Left kidney (tissue), 8 donors: ENCODE measurements at places on chromosomes 5 and 9.

DNA sequence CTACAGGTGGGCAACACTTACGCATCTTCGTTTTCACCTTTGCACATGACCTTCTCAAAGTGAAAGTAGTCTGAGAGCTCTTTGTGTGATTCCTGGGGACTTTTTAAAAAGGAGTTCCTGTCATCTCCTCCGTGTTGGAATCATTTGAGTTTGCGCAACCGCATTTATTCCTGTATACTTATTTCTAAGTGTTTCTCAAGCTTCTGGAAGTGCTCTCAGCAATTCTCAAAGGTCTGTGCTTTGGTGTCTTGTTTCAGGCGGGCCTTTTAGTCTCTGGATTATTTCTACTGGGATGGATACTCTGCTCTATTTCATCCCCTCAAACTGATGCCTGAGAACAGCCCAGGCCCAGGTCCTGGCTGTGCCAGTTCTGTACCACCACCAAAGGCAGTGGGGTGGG is 226.5 kb upstream of the TUT7 start:
- DNase-seq: no peak

GRCh38 chr5:57642066-57642465 is 159.5 kb upstream of the ACTBL2 start:
- DNase-seq: no peak

DNA sequence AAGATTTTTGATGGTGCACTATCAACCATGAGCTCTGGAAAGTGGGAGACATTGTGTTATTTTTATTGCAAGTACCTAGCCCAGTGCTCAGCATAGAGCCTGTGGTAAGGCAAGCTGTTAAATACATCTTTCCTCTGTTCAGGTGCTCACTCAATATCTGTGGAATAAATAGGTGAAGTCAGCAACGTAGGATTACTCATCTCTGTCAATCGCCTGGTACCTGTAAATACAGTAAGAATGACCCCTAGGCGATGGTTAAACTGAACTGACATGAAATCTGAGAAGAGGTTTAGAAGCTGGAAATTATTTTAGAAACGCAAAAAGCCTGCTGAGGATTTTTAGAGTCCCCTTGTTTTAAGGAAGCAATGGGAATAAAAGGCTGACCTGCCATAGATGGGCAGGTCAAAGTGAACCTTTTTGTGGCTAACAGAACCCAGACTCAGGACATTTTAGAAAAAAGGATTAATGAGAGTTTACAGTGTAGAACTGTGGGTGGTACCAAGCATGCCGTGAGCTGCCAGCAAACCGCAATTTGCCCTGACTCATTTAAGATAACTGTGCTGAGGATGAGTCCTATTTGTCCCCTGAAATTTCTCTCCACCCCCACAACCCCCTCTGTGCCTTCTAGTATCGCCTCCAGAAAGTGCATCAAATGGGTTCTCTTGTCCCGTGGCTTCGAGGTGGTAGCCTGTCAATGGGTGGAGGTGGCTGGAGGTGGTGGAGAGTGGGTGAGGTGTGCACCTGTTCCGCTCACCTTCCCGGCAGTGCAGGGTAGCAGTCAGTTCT is 375.1 kb downstream of the MED10 start:
- no peak for DNase-seq

DNA sequence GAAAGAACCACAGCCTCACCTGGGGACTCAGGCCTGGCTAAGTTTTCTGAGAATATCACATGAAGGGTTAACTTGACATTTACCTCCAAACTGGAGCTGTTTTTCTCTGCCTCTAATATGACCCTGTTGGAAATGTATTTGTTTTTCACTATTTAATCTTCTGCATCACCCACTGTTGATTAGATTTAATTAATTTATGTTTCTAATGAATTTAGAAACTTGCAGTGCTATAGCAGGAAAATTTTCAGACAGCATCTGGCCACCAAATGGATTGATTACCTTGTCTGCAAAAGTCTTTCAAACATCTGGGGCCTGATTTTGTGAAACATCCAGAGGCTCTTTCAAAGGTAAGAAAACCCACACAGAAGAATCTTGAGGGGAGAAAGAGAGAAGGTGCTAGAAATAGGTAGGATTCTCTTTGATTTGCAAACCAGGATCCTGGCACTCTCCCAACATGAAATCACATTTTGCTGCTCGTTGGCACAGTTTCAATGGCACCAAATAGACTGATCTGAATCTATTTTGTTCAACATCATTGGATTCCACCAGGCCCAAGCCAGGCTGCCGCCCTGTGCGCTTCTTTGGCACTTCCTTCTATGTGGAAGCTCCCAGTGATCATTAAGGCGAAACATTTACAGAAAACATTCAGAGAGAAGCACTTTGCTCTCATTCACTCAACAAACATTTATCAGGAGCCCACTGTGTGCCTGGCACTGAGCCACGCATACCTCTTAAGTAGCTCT is 157.3 kb downstream of the PPP2R2B start:
- DNase-seq: no peak

GRCh38 chr5:22577711-22578110 is 275.4 kb downstream of the CDH12 start:
- no peak for DNase-seq

DNA sequence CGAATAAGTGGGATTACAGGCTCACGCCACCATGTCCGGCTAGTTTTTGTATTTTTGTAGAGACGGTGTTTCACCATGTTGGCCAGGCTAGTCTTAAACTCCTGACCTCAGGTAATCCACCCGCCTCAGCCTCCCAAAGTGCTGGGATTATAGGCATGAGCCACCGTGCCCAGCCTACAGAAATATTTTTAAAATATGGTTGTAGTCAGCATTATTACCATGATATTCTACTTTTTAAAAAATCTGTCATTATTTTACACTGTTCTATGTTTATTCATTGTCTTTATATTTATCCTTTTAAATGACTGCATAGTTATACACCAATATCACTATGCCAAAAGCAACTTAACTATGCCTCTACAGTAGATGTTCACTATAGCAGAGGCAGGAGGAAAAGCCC is 41.6 kb upstream of the SLC30A5 start:
- DNase-seq: no peak

DNA sequence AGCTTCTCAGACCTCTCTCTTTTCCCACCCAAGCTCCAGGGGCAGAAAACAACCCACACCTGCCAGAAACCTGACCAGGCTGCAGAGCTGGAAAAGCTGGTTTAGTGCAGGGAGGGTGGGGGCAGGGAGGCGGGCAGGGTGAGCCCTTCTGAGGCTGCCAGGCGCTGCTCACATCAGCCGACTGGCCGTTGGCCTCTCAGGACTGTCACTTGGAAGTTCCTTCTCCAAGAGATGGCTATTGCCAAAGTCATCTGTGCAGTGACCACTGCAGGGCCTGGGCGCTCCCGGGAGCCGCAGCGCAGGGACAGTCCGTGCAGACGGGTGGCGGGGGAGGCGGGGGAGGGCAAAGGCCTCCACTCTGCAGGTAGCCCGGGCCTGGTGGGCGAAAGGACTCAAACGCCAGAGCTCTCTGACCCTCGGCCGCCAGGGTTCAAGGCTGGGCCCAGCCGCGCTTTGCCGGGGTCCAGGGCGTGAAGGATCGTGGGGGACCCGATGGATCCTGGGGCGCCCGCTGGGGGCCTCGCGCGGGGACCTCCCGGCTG is 205.0 kb upstream of the IER5L start:
- no peak for DNase-seq

GRCh38 chr5:98069876-98070512 is 703.5 kb upstream of the RGMB start:
- DNase-seq: no peak

DNA sequence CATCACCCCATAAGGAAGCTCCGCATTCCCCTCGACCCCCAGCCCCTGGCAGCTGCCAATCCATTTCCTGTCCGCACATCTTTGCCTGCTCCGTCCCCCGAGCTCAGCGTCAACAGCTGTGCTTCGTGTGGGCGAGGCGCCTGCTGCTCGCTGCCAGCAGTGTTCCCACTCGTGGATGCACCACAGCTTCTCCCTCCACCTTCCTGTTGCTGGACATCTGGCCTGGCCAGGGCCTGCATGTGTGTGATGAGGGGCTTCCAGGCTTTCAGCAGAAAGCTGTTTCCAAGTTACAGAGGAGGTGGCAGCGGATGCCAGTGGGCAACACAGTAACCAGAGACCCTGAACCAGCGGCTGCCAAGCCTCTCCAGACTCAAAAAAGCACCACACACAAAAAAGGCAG is 86.0 kb downstream of the PRRT1B start:
- no peak for DNase-seq

DNA sequence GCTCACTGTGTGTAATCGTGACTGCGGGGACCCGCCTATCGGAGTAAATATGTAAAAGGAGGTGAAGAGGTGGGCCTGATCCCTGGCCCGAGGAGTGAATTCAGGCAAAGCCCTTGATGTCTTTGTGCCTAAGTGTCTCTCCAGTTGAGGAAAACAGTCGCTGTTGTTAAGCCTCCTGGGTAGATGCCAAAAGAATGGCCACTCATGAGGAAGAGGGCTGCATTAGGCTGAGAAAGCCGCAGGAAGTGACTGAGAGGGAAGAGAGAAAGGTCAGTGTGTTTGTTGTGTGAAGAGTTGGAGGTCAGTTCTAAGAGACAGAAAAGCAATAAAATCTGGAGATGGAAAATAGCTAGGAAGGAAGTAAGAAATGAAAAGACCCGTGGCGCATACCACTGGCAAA is 35.8 kb upstream of the PIP5K1B start:
- DNase-seq: peak; percentile 13

DNA sequence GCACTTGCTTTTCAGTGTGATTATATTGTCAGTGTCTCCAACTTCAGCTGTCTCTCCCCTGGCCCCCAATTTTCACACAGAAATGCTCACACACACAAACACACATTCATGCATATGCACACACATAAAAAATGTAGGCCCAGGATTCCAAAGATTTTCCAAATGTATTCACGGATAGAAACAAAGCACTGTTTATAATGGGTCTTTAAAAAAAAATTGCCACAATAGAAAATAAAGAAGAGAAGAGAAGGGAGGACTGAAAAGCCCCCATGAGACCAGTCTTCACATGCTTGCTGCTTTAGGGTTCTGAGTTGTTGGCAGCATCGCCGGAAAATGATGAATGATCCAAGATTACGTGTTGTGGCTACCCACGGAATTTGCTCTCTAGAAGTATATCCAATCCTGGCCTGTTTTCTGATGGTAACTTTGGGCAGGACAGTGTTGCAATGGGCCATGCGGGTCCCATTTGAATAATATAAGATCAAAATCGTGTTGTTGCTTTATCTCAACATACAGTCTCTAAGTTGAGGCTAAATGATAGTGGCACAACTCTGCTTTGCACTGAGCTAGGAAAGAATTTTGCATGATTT is 36.2 kb upstream of the ACO1 start:
- DNase-seq: no peak

DNA sequence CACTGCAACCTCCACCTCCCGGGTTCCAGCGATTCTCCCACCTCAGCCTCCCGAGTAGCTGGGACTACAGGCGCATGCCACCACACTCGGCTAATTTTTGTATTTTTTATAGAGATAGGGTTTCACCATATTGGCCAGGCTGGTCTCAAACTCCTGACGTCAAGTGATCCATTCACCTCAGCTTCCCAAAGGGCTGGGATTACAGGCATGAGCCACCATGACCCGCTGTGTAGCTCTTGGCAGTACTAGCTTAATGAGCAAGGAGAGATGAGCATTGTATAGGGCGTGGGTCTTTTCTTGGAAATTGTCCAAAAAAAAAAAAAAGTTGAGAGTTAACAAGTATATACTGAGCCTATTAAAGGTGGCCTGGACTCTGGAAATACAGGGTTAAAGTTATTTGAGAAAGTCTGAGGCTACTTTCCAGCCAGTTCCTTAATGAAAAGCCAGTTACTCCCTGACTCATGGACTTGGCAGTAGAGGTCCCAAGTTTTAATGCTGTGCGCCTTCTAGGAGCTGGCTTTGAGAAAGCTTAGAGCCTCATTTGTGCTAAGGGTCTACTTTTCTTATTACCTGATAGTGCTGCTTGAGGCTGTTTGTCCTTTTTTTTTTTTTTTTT is 4.2 kb upstream of the FGF18 start:
- DNase-seq: no peak

- no peak for DNase-seq
Measured at GRCh38 chr5:179170606-179171005, 110.4 kb downstream of the ZNF354C start.

GRCh38 chr5:178287091-178287790 is 54.6 kb upstream of the PHYKPL start:
- DNase-seq: no peak

DNA sequence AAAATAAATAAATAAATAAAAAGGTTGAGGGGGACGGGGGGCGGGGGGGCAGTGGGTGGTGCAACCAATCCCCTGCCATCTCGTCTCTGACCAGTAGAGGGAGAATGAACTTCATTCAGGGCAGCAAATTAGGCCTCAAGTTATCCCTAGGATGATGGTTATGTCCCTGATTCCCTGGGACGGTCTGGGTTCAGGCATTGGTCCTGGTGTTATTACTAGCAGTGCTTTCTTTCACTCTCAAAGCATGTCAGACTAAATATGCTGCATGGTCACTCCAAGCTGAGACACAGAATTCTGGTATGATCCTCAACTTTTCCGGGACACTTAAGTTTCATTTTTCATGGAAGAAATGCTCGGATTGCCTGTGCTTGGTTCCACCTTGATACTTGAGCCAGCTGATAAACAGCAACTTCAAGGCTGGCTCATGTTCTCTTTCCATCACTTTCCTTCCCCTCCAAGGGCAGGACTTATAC is 59.4 kb downstream of the DAP start:
- peak; percentile 55 for DNase-seq

DNA sequence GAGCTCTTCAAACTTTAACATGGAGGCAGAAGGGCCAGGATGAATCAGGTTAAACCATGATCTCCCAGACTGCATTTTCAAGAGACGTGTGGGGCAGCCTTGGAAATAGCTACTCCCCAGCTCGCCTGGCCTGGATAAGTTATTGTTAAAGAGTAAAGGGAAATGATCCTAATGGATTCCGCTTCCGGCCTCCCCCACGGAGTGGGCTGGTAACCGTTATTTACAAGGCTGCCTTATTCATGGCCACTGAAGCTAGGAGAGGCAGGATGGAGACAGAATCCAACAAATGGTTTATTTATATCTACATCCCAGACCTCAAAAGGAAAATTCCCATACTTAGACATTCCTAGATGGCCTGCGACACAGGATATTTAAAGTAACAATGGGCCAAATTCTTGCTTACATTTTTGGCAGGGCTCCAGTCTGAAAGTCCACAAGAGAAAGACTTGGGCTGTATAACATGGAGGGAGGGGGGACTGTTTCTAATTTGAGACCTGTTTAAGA is 27.9 kb downstream of the SPRY4 start:
- peak; percentile 72 for DNase-seq

DNA sequence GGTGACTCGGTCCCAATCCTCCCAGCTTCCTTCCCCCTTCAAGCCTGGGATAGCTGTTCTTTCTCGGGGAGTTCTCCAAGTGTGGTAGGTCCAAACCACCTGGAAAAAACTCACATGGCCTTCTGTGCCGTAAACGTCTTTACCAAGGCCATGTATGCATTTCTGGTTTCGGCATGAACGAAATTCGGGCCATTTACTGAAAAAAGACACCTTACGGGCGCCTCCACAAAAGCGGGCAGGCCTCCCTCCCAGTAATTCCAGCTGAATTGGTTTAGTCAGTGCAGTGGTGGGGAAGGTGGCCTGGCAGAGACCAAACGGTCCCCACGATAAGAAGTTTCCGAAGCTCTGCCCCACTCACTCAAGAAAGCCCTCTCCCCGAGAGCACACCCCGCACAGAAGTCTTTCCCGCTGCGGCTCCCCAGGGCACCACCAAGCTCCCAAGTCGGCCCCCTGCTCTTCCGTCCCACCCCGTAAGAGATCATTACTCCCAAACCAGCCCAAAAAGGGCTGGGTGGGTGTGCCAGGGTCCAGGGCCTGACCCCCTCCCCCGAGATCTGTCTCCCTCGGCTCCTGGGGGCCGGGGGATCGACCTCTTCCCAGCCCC is 86.3 kb upstream of the MELK start:
- no peak for DNase-seq

GRCh38 chr5:68708842-68709170 is 385.0 kb upstream of the SLC30A5 start:
- no peak for DNase-seq
